Myocyte (in vitro differentiated cells): ENCODE measurements at places on chromosomes 5 and 9. TPM values are rescaled to one million over a fixed set of nuclear protein-coding genes. Genes with fewer than 3 reads are reported as not detected.

DNA sequence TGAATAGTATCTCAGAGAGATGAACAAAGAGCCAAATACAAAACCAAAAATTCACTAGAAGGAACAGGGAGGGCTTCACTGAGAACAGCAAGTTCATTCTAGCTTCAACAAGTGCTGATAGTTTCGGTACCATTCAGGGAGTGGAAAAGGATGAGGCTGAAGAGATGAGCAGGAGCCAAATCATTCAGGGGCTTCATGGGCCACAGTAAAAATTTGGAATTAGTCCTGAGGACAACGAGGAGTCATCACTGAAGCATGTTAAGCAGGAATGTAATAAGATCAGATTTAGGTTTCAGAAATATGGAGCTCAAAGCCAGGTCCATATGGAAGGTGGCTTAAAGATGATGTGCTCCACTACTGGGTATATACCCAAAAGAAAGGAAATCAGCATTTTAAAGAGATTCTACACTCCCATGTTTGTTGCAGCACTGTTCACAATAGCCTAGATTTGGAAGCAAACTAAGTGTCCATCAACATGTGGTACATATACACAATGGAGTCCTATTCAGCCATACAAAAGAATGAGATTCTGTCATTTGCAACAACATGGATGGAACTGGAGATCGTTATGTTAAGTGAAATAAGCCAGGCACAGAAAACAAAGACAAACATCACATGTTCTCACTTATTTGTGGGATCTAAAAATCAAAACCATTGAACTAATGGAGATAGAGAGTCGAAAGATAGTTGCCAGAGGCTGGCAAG, 36.2 kb downstream of the SPOCK1 start:
- no peak for DNase-seq

GRCh38 chr9:29691758-29692407, 2118.6 kb upstream of the C9orf72 start:
- DNase-seq, result no peak

GRCh38 chr5:133928587-133929393, 39.6 kb downstream of the C5orf15 start:
- no peak for DNase-seq

- DNase-seq, result peak; percentile 26
Observed at GRCh38 chr9:136086213-136086881, 8.7 kb downstream of the NACC2 start.

- peak; percentile 79 for DNase-seq
Observed at GRCh38 chr5:143676802-143677201, 135.2 kb upstream of the HMHB1 start.

Gene C9orf153
- 0.45 TPM in 1 of 2 replicates, not detected in the other for total RNA-seq
